Right ventricle myocardium inferior (tissue), 1 donor: ENCODE measurements at places on chromosomes 2 and 18. TPM values are rescaled to one million over a fixed set of nuclear protein-coding genes. Genes with fewer than 3 reads are reported as not detected.

IL18RAP gene
- 0.30 TPM for total RNA-seq

C1QL2 gene
- total RNA-seq = not detected

CSRNP3 gene
- 5.1 TPM for total RNA-seq

SERPINB7 gene
- not detected for total RNA-seq

C18orf54 gene
- total RNA-seq = 1.8 TPM

IL1RL1 gene
- 1.7 TPM for total RNA-seq

- no peak for DNase-seq
Observed at GRCh38 chr2:67669766-67670165, 272.6 kb downstream of the ETAA1 start.

- DNase-seq = no peak
Observed at GRCh38 chr2:157779794-157780193, 96.3 kb downstream of the ACVR1 start.
